ENCODE measurements at places on chromosomes 4 and X.

GRCh38 chrX:136211766-136212556 lies 39.2 kb downstream of the MAP7D3 start:
- no peak for DNase-seq

GRCh38 chrX:31808357-31808756 lies 736.5 kb upstream of the FTHL17 start:
- no peak for DNase-seq

DNA sequence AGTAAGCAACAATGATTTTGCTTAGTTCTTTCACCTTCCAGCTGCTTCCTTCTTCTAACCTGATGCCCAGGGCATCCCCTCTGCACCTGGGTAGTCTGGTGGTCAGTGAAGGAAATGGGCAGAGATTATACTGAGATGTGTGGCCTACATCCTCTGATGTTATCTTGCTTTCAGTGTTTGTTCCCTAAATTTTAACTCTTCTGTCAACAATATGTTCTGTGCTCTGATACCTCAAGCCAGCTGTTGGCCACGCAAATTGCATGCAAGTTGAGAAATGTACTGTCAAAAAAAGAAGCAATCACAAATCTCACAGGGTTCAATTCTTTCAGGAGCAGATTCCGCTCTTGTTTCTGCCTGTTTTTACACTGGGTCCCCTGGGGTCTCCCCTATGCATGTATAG lies 73.8 kb downstream of the FBXW7 start:
- DNase-seq: peak; percentile 41

- no peak for DNase-seq
Measured at GRCh38 chrX:65686236-65686635, 18.8 kb downstream of the MSN start.

DNA sequence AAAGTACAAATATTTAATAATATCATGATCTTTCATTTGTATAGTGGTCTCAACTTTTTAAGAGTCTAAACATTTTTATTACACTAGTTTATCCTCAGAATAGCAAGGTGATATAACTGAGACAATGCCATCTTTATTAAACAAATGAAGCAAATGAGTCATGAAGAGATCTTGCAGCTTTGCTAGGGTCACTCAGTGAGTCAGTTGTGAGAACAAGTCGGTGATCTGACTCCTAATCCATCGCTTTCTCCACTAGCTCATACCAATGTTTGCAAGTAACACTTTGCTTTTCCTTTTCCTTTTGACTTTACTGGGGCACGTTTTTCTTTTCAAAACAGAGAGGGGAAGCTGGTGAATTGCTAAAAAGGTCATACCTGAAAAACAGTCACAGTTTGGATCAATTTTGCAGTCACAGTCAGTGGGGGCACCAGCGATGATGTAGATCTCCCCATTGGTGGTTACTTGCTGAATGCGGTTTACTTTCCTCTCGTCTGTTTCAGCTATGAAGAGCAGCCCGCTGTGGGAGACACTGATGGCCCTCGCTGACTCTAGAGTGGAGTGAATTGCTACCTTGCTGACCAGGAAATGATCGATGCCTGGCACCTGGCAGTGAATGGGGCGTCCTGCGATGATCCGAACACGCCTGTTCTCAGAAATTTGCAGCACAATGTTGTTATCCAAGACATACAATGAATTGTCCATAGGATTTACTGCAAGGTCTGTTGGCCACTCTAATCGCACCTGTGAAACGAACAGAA lies 75.7 kb downstream of the SH2D1A start:
- DNase-seq: no peak

DNA sequence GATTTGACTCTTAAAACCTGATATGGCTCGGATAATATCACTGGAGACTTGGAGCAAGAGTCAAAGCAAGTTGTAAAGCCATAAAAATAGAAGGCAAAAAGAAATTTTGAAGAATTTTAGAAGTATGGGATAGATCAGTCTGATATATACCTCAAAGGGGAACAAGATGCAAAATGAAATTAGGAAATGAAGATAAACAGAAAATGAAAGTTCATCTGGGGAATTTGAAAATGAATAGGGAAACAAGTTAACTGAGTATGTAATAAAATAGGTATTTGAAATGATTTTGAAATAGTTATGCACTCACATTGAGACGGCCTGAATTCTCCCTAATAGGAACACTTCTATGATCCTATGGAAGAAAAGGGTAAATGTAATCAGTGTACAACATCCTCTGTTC lies 5.7 kb downstream of the CYP2U1 start:
- no peak for DNase-seq

GRCh38 chr4:88661739-88662138 lies 35.9 kb downstream of the NAP1L5 start:
- DNase-seq: peak; percentile 86

DNA sequence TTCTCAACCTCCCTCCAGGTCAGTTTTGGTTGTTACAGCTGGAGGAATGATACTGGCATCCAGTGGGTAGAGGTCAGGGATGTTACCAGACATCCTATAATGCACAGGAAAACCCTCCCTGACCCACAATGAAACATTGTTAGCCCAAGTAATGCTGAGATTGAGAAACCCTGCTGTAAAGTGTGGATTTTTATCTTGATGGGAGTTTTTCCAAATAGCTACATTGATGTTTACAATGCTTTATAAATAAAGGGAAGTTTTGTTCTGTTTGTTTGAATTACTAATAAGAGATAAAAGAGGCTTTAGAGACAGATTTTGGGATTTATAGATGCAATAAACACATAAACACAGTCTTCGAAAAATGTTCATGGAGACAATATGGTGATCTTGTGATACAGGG lies 194.0 kb upstream of the NUDT6 start:
- DNase-seq: no peak

- no peak for DNase-seq
Measured at GRCh38 chr4:35939751-35940150, 304.6 kb downstream of the ARAP2 start.

DNA sequence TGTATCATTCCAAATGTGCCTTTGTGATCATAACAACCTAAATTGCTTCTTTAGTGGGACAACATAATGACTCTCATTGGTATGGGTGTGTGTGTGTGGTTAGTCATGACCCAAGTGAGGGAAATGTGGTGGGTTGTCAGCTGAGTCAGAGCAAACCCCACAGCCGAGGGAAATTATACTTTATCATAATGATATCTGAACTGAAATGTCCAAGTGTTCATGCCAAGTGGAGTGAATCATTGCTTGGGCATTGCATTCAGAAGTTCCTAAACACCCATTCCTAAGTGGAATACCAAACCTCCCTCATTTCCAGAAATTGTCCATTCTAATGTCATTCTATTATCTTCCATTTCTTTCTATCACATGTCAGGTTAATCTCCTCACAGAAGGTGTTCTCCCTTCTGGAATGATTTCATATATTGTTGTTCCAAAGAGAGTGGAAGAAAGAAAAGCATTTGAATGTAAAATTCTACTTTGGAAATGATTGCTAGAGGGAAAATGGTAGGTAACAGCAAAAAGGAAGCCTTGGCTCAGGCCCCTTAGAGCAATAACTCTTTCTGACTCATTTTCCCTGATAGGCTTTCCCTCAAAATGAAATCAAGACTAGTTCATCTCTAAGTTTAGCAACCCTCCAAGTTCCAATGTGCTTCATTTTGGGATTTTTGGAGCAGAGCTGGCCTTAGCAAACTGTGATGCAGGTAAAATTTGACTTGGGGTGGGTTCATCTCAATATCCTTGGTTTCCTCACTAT lies 230.7 kb upstream of the KCNIP4 start:
- DNase-seq: peak; percentile 97

DNA sequence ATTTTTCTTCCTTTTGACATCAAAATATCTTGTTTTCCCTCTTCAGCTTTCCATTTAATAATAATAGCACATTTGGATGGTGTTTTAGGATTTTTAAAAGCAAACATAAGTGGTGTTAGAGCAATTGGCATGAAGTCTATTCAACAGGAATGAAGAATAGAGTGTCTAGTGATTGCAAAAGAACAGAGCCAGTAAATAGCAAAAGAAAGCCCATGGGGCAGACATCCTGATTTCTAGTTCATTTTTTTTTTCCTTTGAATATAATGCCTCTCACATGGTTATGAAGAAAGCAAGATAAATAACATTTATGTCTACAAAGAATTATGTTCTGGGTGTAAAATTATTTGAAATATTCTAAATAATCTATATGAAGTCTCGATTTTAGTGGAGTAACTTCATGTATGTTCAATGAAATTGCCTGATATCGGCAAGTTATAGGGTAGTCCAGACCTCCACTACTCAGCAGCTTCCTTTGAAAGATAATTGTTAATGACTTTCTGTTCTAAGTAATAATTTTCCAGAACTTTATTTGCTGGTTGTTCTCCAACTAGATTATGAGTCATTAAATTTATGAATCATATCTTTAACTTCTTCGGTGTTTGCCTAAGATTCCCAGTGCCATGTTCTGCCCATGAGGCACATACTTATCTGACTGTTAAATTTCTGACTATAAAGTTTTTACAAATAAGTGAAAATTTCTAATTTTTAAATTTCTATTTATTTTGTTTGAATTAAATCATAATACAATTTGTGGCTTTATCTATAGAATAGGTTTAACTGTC lies 587.9 kb downstream of the TLL1 start:
- DNase-seq: peak; percentile 50

GRCh38 chr4:138678985-138679746 lies 336.4 kb upstream of the NOCT start:
- no peak for DNase-seq

DNA sequence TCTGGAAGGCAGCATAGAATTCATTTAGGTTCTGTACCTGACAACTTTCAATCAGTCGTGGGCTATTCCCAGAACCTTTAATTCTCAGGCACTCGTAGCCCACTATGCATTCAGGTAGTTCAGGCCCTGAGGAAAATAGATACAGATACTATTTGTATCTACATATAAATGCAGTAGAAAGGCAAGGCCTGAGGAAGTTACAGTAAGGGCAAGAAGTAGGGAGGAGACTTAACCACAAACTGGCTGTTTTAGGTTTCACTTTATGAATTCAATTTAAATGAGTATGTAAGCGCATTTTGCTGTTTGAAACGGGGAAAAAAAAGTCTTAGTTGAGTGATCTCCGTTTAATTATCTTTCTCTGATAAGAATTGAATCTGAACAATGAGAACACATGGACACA lies 529.4 kb upstream of the ATOH1 start:
- no peak for DNase-seq

DNA sequence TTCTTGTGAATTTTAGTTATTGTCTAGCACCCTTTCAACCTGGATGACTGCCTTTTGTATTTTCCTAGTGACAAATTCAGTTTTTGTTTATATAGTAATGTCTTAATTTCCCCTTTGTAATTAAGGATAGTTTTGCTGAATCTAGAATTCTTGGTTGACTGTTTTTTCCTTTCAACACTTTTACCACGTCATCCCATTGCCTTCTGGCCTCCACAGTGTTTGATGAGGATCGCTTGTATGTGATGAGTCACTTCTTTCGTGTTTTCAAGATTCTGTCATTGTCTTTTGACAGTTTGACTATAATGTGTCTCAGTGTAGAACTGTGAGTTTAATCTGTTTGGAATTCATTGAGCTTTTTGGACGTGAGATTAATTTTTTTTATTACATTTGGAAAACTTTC lies 30.1 kb downstream of the KDM6A start:
- DNase-seq: peak; percentile 65

DNA sequence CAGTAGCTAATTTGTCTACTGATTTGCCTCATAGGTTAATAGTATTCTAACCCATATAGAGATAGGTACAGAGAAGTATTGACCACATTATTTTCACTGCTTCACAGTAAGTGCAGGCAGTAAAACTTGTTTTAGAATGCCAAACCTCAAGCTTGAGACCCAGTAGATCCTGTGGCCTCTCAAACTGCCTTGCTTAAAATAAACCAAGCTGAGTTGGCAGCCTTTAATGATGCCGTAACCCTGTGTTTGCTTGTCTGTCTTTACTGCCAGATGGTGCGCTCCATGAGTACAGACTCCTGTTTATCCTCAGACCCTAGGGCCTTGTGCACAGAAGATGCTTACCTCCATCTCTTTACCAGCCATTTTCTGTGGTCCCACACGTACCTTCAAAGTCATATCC lies 50.8 kb downstream of the ANXA3 start:
- no peak for DNase-seq

DNA sequence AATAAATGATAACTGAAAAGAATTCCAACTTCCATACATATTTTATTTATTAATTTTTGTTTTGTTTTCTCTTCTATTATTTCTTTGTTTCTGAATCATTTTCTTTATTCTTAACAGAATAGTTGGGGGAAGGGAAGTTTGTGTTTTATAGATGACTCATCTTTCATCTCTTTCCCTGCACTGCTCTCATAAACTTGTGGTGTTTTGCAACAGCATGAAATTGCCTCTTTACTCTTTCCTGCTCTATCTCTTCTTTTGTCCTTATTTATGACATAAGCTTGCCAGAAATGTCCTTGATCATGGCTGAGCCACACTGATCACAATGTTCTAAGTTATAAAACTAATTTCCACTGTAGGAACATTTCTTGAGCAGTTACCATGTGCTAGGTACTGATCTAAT lies 22.3 kb downstream of the QRFPR start:
- peak; percentile 34 for DNase-seq

- peak; percentile 63 for DNase-seq
Measured at GRCh38 chrX:19303256-19303880, 40.4 kb upstream of the PDHA1 start.

DNA sequence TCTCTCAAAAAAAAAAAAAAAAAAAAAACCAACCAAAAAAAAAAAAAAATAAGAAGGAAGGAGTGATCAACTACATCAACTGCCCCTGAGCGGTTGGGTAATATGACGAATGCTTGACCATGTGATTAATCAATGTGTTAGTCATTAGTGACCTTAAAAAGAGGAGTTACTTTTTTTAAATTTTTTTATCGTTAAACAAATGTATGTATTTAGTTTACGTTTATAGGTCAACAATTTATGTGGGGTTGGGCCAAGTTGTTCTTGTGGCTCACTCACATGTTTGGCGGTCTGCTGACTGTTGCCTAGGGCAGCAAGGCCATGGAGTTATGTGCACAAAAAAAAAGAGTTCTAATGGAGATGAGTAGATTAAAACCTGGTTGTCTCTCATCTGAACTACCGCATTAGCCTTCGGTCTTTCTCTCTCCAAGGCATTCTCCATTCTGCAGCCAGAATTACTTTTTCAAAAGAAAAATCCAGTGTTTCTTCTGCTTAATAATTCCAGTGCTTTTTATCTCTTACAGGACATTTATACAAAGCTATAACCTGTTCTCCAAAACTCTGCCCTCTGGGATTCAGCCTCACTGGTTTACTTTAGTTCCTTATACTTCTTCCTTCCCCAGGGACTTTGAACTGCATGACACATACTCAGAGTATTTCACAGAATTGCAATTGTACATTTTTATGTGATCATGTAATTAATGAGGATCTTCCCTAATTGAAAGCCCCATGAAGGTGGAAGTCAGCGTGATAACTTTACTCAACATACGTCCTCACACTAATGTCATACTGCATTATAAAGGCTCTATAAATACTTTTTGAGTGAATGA lies 505.5 kb downstream of the ANKRD50 start:
- peak; percentile 61 for DNase-seq

- no peak for DNase-seq
Measured at GRCh38 chr4:1469043-1469442, 62.8 kb upstream of the NKX1-1 start.

DNA sequence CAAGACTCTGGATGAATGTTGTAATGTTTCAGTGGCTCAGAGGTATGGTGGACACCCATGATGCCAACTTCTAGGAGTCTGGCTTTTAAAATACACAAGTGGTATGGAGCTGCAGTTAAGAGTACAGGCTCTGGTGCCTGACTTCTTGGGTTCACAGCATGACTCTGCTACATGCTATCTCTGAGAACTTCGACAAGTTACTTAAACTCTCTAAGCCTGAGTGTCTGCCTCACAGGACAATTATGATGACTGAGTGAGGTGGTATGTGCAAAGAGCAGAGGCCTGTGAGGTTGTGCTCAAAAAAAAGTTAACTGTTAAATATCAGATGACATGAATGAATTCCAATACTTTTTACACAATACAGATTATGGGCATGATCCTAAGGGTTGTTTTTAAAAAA lies 90.9 kb upstream of the SRD5A3 start:
- peak; percentile 60 for DNase-seq

Measured in LHCN-M2 (cell line).